Activated CD4-positive, alpha-beta T cell treated with anti-CD3 and anti-CD28 coated beads, Interleukin-2, amount 50 U/mL, for 48 hours (primary cell): ENCODE measurements at places on chromosomes 16 and 17.
A peak's percentile ranks its signal among the peaks of the same experiment; 100 is the strongest.

GRCh38 chr17:80851277-80851925 lies 140.2 kb upstream of the CHMP6 start:
- DNase-seq: no peak

GRCh38 chr17:12554251-12554650 lies 111.4 kb upstream of the MYOCD start:
- no peak for DNase-seq

DNA sequence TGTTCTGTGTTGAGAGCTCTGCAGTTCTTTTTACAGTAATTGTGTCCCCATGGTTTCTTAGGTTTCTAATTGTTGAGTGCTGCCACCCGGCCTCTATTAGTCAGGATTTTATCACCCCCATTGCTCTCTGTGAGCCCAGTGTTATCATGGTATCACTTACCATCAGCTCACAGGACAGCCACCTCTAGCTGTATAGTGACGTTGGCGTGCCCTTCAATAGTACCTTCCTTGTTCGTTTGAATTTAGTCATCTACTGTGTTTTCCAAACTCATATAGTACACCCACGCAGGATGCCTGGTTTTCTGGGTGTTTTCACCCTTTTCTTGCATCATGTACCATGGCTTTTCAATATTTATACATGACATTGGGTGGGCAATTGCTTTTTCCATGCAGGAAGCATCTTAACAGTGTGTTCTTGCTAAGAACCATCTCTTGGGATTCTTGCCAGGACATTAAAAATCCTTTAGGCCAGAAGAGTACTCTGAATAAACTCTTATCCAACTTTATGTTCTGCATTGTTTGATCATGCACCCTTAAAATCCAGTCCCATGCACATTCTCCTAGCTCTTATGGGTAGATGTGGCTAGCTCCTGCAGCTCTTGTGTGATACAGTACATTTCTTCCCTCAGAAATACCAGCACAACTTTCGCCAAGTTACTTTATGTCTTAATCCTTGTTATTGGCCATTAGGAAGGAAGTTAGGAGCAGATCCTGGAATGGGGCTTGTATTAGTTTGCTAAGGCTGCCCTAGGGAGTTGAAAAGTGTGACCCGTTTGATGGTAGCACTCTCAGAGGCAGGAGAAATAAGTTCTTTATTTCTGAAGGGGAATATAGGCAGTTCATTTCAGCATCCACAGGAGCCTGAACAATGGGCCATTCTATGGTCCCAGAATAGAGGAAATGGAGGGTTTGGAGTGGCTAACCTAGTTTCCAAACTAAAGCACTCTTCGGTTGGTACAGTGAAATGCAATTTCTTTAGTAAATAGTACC lies 11.3 kb upstream of the ABCA10 start:
- no peak for DNase-seq

GRCh38 chr16:50679266-50679665 lies 1.8 kb downstream of the SNX20 start:
- DNase-seq: no peak

- no peak for DNase-seq
Observed at GRCh38 chr16:51024703-51025102, 126.4 kb downstream of the SALL1 start.

DNA sequence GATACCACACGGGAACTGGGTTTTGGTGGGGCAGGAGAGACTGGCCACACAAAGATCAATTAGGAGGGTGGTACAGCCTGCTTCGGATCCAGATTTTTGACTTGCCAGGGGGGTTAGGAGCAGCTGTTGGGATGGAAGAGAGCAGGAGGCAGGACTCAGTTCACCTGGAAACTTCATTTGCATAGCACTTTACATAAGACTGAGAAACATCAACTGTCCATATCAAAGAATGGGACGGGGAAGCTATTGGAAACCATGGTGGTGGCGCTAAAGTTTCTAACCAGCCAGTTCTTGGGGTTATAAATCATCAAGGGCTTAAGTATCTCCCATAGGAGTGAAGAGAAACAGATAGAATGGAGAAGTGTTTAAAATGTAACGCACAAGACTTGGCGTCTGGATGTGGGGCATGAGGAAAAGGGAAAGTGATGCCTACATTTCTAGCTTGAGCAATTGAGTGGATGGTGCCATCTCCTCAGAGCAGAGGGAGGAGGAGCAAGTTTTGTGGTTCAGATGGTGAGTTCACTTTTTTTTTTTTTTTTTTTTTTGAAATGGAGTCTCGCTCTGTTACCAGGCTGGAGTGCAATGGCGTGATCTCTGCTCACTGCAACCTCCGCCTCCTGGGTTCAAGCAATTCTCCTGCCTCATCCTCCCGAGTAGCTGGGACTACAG lies 6.4 kb upstream of the SRCAP start:
- no peak for DNase-seq

GRCh38 chr17:78185981-78186691 lies 716 bp downstream of the TK1 start:
- no peak for DNase-seq

DNA sequence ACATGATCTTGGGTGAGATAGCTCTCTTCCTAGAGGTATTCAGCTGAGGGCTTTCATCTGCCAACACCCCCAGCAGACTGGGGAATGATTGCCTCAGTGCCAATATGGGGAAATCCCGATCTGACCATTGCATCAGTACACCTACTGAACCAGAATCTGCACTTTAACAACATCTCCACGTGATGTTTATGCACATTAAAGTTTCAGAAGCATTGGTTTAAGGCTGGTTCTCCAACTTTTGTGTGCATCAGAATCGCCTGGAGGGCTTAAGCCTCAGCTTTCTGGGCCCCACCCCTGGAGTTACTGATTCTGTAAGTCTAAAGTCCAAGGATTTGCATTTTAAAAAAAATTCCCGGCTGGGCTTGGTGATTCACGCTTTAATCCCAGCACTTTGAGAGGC lies 123.6 kb upstream of the MED13 start:
- no peak for DNase-seq

DNA sequence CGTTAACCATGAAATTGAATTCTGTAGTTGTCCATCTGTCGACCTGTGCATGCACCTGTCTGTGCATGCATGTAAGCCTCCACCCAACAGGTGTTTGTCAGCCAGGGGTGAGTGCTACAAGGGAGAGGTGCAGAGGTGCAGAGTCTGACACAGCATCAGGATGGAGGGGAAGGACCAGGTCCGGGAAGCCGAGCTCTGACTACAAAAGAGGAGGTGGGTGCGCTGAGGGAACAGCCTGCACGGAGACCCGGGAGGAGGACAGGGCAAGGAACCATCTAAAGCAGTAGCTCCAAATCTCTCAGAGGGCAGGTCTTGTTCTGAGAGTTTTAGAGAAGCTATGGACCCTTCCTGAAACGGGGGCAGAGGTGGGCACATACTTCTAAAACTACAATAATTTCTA lies 54.1 kb downstream of the B9D1 start:
- DNase-seq: no peak

GRCh38 chr17:31786796-31787481 lies 72.1 kb downstream of the COPRS start:
- no peak for DNase-seq

- no peak for DNase-seq
Observed at GRCh38 chr17:63973930-63974593, 1.3 kb upstream of the SCN4A start.

GRCh38 chr16:12580809-12581208 lies 222.9 kb downstream of the CPPED1 start:
- no peak for DNase-seq

GRCh38 chr17:10754109-10754508 lies 24.3 kb upstream of the TMEM220 start:
- peak; percentile 38 for DNase-seq

GRCh38 chr17:41552455-41552854 lies 19.4 kb downstream of the KRT9 start:
- DNase-seq: no peak

DNA sequence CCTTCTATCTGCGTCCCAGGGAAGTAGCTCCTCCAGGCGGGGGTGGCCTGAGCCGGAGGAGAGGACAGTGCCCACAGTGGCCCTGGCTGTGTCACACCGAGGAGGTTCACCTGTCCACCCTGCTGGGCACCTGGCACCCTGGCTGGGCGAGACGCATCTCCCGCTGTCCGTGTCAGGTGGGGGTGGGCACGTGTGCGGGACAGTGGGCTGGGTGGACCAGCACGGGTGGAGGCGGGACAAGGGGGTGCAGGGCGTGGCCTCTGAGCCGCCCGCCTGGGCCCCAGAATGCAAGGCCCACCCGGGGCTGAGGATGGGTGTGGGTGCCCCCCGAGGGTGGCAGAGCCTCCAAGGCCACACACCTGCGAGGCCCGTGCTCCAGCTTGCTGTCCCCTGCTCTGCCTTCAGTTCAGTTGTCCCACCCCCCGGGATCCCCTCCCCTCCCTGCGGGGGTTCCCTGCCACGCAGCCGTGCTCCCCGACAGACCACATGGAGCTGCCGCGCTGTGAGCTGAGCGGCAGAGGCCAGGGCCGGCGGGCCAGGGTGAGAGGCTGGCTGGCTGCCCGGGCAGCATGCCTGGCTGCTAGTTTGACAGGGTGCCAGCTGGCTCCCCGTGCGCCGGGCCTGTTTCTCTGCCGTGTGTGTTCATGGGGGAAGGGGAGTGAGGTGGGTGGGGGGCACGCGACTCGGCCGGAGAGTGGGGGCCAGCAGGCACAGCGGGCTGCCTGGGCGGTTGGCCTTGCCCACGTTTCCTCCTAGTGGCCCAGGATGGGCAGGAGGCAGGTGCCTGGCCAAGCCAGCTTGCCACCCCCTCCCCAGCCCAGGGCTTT lies 33.9 kb downstream of the BAHCC1 start:
- no peak for DNase-seq

DNA sequence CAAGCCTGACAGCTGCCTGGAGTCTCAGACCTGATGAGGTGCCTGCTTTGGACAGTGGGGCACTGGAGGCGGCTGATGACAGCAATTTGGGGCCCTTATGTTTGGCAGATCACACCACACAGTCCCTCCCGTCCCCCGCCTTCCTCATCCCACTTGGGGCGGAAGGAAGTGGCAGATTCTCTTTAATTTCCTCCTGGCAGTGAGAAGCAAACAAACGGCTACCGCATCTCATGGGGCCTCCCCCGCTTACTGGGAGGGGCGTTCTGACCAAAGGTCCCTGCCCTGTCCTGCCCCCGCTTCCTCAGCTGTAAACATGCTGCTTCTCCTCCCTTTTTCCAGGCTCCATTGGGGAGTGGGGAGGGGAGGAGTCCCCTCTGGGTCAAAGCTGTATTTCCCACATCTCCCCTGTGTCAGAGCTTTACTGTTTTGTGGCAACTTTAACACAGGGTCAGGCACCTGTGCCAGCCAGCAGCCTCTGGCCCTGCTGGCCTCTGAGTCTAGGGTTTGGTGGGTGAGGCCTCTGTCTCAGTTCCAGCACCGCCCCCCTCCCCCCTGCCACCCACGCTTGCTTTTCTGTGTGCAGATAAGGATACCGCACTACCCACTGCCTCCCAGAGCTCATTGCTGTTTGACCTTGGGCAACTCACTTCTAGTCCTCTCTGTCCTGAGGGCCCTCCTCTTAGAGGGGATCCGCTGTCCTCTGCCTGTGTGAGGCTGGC lies 5.4 kb upstream of the NFATC3 start:
- peak; percentile 86 for DNase-seq

GRCh38 chr16:11901091-11901490 lies 14.7 kb downstream of the GSPT1 start:
- DNase-seq: no peak

DNA sequence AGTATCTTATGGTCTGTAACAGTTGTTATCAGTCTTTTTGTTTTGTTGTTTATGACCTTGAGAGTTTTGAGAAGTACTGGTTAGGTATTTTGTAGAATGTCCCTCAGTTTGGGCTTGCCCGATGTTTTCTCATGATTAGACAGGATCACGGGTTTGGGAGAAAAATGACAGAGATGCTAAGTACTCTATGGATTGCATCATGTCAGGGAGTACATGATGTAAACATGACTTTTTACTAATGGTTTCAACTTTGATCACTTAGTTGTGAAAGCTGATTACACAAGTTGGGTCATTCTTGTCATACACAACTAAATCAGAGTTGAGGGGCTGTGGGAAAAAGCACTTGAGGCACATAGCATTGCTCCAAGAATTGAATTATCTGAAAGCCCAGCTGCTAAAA lies 94.7 kb upstream of the SIAH1 start:
- no peak for DNase-seq

DNA sequence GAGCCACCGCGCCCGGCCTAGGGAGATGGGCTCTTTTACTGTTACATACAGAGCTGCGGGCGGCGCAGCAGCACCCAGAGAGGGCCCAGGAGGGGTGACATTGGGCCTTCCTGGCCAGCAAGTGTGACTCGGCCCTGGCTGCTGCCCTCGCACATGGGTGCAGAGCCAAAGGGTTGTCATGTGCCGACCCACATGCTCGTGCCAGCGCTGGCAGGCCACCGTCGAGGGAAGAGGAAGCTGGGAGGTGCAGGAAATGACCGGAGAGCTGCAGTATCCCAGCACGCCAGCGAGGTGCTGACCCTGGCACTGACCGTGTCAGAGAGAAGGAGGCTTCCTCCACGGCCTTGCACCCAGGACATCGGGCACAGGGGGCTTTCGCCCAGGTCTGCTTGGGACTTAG lies 8.0 kb downstream of the ENDOV start:
- DNase-seq: no peak

GRCh38 chr17:38617967-38618760 lies 12.4 kb upstream of the SRCIN1 start:
- DNase-seq: no peak

GRCh38 chr17:77590951-77591735 lies 367.4 kb upstream of the TNRC6C start:
- no peak for DNase-seq

DNA sequence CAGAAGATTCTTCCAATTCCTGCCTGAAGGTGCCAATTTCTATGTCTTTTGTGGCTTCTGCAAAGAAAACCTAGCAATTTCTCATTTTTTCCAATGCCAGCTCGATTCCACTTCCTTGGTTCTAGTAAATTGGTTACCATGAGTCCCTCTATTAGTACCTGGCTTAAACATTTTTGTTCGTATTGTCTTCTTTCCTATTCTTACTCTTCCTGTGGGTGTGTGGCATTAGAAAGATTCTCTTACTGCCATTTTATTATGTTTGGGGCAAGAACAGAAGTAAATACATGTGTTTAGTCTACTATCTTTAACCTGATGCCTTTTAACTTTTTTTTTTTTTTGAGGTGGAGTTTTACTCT lies 20.3 kb upstream of the MAPK3 start:
- no peak for DNase-seq

DNA sequence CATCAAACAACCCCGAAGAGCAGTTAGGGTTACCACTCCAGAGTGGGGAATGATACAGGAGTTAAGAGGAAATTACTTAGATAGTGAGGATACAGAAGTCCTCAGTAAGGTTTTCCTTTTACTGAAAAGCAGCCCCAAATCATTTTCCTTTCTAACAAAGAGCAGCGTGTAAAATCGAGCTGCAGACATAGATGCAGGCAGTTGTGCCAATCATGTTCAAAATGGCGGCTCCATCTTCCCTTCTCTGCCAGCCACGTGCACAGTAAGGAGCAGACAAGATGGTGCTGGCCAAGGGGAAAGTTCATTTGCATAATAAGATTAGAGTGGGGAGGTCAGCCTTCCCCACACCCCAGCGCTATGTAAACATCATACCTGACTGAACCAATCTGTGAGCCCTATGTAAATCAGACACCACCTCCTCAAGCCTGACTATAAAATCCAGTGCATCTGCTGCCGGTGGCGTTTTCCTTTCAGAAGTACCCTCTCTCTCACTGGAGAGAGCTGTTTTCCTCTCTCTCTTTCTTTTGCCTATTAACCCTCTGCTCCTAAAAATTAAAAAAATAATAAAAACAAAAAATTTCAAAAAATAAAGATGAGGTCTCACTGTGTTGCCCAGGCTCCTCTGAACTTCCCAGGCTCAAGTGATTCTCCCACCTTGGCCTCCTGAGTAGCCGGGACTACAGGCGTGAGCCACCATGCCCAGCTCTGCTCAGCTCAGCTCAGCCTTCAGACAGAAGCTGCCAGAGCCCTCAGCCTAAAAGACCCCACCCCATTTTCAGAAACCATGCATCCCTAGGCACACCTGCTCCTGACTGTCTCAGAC lies 2.6 kb upstream of the SRL start:
- DNase-seq: no peak

GRCh38 chr16:14667347-14668266 lies 26.5 kb downstream of the PLA2G10 start:
- DNase-seq: no peak
